ENCODE measurements at places on chromosomes 4 and X.

DNA sequence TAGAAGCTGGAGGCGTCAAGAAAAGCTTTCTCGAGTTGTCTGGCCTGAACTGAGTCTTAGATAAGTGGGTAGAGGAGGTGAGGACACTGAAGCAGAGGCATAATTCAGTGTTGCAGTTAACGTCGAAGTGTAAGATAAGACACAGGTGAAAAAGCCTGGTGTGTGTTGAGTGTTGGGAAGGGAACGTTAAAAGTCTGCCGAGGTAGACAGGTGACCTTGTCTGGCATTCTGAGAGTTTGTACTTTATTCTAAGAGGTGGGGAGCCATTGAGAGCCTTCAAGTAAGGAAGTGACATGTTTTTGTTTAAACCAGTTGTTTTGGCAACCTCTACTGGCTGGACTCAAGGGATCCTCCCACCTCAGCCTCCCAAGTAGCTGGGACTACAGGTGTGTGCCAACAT, 219.1 kb downstream of the SHROOM3 start:
- no peak for DNase-seq

DNA sequence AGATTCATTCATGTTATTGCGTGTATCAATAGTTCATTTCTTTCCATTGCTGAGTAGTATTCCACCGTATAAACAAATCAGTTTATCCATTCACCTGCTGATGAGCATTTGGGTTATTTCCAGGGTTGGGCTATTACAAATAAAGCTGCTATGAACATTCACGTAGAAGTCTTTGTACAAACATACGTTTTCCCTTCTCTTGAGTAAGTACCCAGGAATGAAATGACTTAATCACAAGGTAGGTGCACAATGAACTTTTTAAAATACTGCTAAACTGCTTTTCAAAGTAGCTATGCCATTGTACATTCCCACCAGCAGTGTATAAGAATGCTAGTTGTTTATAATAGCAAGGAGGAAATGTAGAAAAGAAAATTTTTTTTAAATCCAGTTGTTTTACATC, 35.9 kb downstream of the SYTL4 start:
- no peak for DNase-seq

DNA sequence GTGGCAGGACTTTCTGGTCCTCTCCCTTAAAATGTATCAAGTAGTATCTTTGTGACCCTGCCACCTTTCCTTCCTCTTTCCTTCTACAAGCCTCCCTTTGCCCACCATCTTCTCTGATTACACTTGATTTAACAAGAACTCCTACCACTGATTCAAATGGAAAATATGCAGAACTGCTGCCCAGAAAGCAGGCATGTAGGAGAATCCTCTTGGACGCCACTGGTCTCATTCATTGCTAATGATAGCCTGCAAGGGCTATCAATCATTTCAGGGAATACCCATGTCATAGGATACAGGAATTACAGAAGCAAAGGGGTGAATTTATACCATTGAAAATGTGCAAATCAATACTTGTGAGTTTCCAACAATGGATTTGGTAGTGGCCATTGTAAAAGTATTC, 294.6 kb upstream of the NRK start:
- DNase-seq = no peak

DNA sequence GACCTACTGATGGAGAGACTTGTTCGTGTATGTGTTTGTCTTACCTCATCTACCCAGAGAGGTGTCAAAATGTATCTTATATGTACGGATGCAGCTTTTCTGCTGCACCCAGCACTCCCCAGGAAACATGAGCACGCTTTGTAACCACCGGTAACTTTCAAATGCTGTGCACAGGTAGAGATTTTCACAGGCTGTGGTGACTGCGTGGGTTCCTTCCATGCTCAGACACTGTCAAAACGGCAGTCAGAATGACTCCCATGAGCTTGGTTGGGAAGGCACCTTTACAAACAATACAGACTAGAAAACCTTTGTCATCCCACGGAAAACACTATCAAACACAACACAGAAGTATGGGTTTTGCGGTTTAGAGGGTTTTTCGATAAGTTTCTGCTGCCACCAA, 28.2 kb downstream of the F11 start:
- DNase-seq = no peak

GRCh38 chr4:124227981-124228380, 484.6 kb downstream of the ANKRD50 start:
- DNase-seq = no peak

DNA sequence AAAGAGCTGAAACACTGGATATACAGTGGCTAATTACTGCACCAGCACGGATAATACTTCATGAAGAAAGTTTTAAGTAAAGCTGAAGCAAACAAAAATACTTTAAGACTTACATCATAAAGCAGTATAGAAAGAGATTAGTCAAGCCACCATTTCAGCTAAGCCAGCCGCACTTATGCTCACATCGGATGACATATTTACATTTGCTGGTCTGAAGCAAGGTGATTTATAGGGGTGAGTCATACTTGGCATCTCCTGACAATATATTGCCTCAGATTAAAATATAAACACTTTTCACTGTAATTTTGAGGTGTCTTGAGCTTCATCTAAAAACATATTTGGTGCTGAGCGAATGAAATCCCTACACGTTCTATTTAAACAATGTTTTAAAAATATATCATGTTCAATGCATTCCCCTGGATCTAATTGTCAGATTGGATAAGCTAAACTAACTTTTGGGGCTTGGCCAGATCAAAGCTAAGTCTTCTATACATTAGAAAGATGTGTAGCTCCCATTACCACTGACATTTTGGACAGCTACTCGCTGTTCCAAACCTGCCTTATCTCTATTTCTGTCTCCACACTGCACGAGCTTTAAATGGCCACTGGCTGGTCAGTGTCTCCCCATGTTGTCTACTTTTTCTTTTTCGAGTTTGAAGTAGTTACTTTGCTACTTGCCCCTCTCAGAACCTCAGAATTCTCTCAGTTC, 103.2 kb downstream of the VCX2 start:
- peak; percentile 17 for DNase-seq

GRCh38 chrX:98194036-98194435, 1310.3 kb downstream of the RPA4 start:
- no peak for DNase-seq

DNA sequence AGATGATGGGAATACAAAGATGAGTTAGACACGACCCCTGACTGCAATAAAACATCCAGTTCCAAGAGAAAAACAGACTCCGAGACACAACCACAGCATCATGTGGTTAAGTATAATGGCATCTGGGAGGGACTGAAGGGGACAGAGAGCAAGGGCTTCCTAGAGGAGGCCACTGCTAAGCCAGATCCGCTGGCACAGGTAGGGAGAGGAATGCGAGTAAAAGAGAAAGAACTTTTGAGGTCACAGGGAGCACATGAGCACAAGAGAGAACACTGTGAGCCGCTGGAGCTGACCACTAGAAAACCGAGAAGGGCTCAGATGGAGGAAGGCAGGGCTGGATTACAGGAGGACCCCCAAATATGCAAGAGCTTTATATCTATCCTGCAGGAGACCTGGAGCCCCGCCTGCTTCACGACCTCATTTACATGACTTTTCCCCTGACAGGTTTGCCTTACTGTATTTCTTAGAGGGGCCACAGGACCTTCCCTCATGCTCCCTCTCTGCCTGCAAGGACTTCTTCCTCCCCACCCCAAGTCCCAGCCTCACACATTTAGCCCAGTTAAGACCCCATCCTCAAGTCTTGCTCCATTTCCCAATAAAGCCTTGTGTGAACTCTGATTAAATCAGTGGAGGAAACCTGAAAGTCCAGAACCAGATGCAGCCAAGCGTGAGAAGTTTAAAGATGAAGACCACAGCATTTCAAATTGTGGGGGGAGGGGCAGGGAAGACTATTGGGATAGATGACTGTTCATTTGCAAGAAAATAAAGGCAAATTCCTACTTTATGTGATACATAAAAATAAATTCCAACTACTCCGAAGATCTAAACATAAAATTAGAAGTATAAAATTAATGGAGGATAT, 29.6 kb downstream of the MFAP3L start:
- no peak for DNase-seq

DNA sequence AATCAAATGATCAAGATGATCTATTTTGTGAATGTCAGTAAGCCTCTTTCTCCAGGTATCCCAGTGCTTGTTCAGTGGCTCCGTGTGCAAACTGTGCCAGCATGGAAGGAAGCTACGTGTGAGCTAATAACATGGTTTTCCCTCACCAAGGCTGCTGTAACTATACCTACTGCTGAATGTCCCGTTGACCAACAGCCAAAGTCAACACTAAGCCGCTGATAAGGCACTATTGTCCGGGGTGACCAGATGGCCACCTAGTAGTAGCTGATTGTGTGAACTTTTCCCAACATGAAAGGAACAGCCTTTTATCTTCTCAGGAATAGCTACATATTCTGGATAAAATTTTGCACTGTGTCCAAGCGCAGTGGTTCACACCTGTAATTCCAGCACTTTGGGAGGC, 58.0 kb upstream of the ABCG2 start:
- DNase-seq = no peak

DNA sequence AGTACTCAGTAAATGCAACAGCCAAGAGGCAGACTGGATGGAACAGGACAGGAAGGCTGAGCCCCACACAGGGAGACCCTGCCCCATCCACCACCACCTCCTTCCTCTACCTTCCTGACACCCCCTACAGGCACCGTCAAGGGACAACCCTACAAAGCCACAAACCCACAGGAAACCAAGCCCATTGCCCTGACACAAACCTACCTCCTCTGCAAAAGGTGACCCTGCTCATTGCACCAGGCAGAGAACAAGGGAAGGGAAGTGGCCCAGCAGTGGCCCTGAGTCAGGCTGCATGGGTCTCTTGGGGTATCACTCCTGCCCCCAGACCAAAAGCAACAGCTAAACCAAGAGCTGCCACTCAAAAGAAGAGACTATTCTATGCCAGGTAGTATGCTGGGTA, 21.0 kb downstream of the JAKMIP1 start:
- no peak for DNase-seq

- DNase-seq = no peak
These were observed 100.3 kb downstream of the HS3ST1 start for GRCh38 chr4:11328401-11328800.

GRCh38 chrX:71158603-71159002, 14.0 kb downstream of the NLGN3 start:
- no peak for DNase-seq

GRCh38 chr4:163495900-163496299, 1.4 kb downstream of the TMA16 start:
- no peak for DNase-seq

DNA sequence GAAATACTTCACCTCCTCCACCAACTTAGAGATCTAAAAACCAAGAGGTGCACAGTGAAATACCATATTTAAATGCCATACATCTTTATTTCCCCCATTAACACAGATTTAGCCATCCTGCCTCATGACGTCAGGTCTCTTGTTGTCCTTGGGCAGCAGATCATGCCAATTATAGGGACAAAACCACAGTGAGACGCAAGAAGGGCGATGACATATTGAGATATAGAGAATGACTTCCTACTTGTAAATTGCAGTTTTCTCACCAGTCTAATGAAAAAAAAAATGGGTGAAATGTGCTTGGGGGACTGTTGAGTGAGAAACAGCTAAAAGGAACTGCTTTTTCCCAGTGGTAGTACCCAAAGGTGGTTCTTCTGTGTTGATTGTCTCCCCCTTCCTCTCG, 24.3 kb downstream of the RS1 start:
- no peak for DNase-seq

- no peak for DNase-seq
These were observed 119.8 kb upstream of the TRIM2 start for GRCh38 chr4:153084224-153084979.

GRCh38 chr4:36556984-36557383, 275.6 kb downstream of the DTHD1 start:
- DNase-seq = no peak

- no peak for DNase-seq
These were observed 119.6 kb downstream of the SHROOM3 start for GRCh38 chr4:76554630-76555029.

- DNase-seq = no peak
These were observed 293.9 kb downstream of the PDGFC start for GRCh38 chr4:156677656-156678055.

GRCh38 chr4:82578935-82579334, 17.1 kb upstream of the TMEM150C start:
- DNase-seq = no peak

DNA sequence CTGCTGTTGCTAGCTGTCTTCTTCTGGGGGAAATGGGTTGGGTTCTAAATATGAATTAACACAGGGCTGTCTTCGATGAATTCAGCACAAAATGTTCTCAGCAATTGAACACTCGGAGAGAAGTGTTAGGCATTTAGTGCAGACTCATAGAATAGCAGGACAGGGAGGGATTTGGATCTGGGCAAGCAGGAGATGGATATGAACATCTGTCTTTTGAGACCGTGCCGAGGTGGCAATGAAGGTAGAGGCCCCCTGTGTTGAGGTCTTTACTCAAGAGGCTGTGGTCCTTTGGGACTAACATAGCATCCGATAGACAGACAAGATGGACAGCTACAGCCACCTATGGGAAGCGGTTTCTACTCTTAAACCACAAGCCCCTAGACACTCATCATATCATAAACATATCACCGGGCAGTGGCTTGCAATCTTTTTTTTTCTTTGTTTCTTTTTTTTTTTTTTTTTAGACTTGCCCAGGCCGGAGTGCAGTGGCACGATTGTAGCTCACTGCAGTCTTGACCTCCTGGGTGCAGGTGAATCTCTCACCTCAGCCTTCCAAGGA, 6.7 kb downstream of the CD99 start:
- no peak for DNase-seq

- DNase-seq = no peak
These were observed 73.3 kb upstream of the TLR3 start for GRCh38 chr4:185995665-185996064.

DNA sequence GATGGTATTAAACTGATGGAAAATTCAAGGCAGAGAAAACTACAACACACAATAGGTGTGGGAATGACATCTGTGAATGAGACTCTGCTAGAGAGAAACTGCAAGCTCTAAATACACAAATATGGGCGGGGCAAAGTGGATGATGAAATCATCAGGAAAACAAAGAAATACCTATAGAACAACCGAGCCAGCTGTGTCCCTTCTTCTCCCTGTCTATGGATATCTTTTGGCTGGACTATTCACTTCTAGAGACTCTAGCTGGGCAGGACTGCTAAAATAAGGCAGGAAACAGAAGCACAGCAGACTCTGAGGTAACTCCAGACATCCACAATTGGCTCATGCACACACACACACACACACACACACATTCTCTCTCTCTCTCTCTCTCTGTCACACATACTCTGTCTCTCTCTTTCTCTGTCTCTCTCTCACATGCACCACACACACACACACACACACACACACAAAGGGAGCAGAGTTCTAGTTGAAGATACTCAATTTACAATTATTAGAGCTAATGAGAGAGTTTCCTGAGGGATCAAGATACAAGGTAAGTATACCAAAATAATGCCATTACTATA, 27.2 kb upstream of the EDNRA start:
- no peak for DNase-seq

GRCh38 chr4:88514557-88515511, 8.7 kb downstream of the PYURF start:
- peak; percentile 62 for DNase-seq

DNA sequence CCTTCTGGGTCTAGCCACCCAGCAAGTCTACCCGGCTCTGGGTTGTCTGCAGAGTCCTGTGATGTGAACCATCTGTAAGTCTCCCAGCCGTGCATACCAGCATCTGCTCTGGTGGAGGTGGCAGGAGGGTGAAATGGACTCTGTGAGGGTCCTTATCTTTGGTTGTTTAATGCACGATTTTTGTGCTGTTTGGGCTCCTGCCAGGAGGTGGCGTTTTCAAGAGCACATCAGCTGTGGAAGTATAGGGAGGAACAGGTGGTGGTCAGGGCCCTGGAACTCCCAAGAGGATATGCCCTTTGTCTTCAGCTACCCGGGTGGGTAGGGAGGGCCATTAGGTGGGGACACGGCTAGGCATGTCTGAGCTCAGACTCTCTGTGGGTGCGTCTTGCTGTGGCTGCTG, 66.5 kb upstream of the ZFP42 start:
- DNase-seq = no peak

All from NCI-H1417 treated with DMSO at 0.1 percent for 48 hours (cell line).